CD4-positive, alpha-beta T cell treated with Interleukin-21 for 1 hour (primary cell): ENCODE measurements at places on chromosomes 1 and 21.

GRCh38 chr1:202143011-202143767 is 1.3 kb downstream of the ARL8A start:
- DNase-seq: peak; percentile 30

DNA sequence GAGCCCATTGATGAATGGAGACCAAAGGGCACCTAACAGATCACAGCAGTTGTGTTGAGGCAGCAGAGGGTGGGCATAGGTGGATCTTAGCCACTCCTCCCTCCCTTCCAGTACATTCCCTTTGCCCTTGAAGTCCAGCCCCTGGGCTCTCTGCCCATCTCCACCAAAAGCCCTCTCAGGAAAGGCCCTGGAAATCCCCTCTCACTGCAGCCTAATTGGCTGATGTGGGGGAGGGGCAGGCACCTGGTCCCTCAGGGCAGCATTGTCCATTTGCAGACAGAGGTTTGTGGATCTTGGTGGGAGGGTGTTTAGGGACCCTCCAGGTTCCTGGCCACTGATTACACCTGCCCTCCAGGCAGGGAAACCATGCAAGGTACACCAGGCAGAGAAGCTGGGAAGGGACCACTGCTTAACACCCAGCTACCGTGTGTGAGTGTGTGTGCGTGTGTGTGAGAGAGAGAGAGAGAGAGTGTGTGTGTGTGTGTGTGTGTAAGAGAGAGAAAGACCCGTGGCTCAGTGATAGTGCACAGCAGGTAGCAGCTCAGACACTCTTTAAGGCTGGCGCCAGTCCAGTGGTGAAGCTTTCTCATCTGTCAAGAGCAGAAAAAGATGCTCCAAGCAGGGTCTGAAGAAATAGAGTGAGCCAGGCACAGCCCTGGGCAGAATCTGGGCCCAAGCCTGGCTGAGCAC is 71.1 kb downstream of the MATN1 start:
- DNase-seq: no peak

GRCh38 chr1:201540846-201541735 is 2.2 kb downstream of the NAV1 start:
- no peak for DNase-seq

DNA sequence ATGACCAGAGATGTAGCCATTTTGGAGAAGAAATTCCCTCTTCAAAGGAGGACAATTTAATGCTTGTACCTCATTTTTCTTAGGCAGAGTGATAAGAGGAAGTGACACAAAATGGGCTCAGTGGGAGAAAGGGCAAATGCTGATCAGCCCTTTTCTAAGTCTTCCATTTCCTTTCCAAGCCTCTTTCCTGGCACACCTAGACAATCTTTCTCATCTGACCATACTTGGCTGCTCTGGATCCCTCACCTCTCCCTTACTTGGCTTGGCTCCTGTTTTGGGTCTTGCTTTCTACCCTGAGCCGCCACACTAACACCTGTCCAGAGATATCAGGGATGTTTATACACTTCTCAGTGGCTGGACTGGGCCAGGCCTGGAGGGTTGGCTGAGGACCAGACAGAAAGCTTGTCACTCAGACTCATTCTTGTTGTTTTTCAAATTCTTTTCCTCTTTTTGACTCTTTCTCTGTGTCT is 13.1 kb downstream of the TXNIP start:
- no peak for DNase-seq

- no peak for DNase-seq
Observed at GRCh38 chr1:1987142-1987510, 16.5 kb downstream of the CFAP74 start.

- DNase-seq: no peak
Observed at GRCh38 chr1:85884372-85885035, 176.3 kb upstream of the ZNHIT6 start.
